ENCODE measurements at places on chromosomes 4 and X.

- no peak for DNase-seq
Observed at GRCh38 chr4:176440698-176441097, 120.9 kb downstream of the SPCS3 start.

DNA sequence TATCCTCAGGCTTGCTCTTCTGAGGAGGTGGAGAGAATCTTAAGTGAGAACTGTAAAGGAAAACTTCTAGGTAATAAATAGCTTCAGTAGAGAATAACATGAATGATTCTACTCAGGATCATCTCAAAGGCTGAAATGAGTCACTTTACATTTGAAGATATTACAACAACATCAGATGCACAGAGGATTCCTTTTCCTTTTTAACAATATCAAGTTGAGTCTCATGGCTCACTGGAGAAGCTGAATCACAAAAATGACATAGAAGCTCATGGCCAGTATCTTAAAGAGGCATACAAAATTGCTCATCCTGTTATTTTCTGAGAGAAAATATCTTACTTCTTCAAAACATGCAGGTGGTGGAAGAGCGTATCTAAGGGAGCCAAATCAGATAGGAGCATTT is 72.5 kb upstream of the EMCN start:
- DNase-seq: no peak

- DNase-seq: no peak
Observed at GRCh38 chr4:3833326-3833989, 67.3 kb downstream of the ADRA2C start.

DNA sequence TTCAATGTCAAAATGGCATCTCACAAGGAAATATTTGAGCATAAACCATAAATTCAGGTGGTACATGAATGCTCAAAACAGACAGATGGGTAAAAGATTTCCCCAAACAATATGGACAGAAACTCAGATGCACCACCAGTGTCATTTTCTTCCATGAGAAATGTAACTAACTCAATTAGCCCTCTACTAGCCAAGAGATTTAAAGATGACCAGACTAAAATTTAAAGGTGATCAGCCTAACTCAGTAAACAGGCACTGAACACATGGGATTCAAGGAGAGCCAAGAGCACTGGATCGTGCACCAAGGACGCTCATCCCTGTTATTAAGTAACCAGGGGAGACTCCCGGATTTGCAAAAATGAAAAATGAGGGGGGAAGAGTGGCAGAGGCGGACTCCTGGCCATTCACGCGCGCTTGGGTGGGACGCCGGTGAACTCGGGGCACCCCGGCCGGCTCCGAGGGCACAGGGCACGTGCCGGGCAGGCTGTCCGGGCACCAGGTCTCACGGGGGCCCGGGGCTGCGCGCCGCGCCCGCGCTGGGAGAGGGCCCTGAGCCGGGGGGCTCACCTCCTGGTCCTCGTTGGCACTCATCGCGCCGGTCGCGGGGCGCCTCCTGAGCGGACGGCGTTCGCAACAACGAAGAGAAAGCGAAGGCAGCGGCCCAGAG is 490 bp downstream of the RWDD4 start:
- peak; percentile 22 for DNase-seq

- DNase-seq: no peak
Observed at GRCh38 chr4:3654036-3654807, 112.0 kb upstream of the ADRA2C start.

DNA sequence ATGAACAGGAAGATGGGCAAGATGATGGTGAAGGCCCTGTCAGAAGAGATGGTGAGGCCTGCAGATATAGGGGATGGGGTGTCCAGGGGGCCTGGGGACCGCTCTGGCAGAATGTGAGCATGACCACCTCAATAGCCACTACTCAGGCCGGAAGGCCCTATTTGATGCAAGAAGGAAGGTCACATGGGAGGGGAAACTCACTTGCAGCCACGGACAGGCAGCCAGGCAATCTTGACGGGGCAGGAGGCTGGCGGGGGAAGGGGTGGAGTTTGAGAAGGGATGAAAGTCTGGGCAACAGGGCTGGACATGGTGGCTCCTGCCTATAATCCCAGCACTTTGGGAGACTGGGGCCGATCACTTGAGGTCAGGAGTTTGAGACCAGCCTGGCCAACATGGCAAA is 8.8 kb downstream of the SASH3 start:
- DNase-seq: no peak

DNA sequence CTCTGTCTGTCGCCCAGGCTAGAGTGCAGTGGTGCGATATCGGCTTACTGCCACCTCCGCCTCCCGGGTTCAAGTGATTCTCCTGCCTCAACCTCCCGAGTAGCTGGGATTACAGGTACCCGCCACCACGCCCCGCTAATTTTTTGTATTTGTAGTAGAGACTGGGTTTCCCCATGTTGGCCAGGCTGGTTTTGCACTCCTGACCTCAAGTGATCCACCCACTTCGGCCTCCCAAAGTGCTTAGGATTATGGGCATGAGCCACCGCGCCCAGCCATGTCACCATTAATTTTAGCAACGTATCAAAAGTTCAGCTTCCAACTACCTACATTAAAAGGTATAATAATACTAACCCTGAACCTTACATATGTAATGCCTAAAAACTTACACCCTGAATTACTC is 940 bp upstream of the UTP3 start:
- DNase-seq: no peak

DNA sequence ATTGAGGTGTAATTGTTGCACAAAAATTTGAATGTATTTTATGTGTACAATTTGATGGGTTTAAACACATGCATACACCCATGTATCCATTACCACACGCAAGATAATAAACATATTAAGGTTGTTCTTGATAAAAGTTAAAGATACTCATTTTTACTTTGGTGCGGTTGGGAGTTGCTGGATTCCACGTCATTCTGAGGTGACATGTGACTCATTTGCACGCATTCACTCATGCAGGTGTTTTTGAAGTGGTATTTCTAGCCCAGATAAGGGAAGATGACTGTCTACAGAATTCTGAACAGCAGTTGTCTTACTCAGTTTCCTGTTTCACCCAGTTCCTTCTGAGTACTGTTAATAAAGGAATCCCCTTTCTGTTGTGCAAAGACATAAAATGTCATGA is 142.0 kb downstream of the RTL3 start:
- no peak for DNase-seq

DNA sequence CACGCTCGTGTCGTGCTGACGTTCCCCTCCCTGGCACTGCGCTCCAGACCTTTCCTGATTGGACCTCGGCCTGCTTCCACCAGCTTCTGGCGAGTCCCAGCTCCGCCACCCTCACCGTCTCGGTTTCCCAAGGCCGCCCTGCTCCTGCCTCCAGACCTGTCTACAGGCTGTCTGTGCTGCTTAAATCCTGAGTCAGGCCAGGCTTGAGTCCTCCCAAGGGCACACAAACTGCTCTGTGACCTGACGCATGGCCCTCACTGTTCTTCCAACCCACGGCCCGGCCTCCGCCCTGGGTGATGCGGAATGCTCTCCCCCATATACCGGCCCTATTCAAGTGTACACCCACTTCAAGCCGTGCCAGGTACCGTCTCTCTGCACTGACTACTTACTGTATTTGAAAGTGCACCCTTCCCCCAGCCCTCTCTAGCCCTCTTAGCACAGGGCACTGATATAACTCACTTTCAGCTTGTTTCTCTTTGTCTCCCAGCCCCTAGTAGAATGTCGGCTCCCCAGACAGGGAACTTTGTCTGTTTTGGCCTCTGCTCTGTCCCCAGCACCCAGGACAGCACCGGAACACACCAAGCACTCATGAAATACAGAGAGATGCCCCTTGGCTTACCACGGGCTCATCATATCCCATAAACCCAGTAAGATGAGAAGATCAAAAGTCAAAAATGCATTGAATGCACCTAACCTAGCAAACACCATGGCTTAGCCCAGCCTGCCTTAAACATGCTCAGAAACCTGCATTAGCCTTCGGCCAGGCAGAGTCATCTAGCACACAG is 63.1 kb upstream of the AFAP1 start:
- DNase-seq: no peak

DNA sequence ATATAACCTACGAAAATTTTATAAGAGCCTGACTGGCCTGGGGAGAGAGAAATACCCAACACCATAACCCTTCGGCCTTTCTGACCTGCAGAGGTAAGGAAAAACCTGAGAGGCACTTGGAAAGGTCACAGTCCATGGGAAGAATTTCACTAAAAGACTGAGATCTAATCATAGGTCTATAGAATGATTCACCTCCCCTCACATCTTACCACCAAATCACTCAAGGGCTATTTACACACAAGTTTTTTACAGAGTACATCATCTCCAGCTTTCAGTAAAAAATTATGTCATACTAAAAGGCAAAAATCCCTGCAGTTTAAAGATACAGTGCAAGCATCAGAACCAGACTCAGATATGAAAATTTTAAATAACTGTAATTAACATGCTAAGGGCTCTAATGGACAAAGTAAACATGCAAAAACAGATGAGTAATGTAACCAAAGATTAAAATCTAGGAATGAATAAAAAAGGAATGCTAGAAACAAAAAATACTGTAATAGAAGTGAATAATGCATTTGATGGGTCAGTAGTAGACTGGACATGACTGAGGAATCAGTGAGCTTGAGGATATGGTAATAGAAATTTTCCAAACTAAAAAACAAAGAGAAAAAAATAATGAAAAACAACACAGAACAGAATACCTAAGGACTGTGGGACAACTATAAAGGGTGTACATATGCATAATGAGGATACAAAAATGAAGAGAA is 32.1 kb upstream of the SLC16A2 start:
- no peak for DNase-seq

DNA sequence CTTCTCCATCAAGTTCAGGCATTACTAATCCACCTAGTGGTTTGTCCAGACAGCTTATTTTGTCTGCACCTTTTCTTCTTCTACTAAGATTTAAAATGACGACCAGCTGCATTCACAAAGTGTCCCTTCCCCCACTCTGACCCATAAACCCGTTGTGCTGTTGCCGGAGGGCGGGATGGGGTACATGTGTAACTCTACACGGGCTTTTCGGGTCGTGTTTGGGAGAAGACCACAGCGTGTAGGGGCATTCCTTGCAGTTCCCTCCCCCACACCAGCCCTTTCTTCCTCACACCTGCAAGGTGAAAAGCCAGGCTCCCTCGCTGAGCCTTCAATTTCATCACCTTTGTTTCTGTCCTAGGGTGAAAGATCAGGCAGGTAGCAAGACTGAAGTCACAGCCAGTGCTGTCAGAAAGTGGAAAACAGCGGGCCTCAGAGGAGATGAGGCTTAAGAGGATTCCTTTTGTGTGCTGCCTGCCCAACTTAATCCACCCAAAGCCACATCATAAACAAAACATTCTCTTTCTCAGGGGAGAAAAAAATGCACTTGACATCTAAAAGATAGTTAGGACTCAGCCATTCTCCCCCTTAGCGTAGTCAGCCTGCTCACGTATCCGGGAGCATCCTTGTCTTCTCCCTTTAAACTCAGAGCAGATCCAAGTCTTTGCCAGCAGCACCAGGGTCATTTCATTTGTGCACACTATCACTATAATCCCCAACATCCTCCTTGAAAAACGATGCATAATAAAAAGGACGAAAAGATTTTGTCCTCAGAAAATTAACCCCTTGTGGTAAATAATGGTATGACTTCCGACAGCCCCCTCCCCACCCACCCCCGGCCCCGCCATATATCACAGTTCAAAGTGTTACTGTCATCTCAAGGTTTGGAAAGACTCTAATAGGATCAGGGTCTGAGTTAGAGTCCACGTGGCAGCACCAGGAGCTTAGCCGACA is 599.0 kb downstream of the RAB28 start:
- DNase-seq: peak; percentile 80

DNA sequence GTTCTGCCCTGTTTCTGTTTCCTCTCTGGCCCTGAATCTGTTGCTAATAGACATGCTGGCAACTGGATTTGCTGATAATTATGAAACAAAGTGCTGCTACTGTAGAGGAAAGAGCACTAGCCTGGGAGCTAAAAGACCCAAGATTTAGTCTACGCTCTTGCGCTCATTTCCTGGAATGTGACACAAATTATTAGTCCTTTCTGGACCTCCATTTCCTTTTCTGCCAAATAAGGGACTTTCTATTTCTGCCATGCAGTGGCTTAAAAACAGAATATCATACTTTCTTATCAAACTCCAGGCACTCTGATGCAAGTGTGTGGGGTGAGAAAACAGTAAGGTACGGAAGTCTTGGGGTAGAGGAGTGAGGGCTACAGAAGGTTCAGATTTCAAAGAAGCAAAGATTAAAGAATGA is 48.3 kb upstream of the GPR174 start:
- no peak for DNase-seq

- DNase-seq: peak; percentile 49
Observed at GRCh38 chrX:145818186-145819113, 821 bp downstream of the SLITRK2 start.

GRCh38 chr4:140856621-140857062 is 100.5 kb upstream of the TBC1D9 start:
- DNase-seq: no peak

- DNase-seq: peak; percentile 81
Observed at GRCh38 chr4:123505095-123506010, 108.8 kb downstream of the SPRY1 start.

DNA sequence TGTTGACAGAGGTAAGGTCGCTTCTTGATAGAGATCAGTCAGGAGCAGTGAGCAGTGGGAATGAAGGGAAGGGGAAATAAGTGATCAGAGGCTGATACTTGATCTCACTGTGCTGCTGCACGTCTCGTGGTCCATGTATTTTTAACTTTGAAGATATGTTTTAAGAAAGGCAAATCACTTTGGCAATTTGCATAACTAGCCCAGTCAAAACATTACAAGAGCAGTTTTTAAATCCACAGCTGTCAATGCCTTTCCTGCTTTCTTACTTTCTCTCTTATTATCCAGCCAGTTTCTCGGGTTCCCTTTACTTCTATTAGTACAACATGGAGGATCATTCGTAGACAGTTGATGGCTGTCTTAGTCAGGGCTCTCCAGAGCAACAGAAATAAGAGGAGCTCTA is 472.8 kb downstream of the TMA16 start:
- no peak for DNase-seq
